ENCODE measurements at places on chromosomes 4 and X. TPM values are rescaled to one million over a fixed set of nuclear protein-coding genes. Genes with fewer than 3 reads are reported as not detected.

GRCh38 chr4:40118861-40119260 is 62.2 kb downstream of the N4BP2 start:
- DNase-seq: no peak

DNA sequence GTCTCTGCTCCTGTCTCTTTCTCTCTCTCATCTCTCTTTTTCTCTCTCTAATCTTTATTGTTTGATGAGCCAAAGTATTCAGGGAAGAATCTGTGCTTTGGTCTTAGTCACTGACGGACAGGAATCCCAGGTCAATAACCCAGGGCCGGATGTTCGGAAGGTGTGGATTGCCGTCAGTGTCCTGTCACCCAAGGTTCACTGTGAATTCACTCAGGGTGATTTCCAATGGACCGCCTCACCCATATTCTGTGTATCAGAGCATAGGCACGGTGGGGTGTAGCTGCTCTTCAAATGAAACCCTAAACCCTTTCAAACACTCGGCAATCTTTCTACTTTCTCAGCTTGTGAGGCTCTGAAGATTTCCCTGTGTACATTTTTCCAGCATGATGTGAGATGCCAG is 144.6 kb upstream of the GPC4 start:
- DNase-seq: no peak

- DNase-seq: no peak
These were observed 260.6 kb downstream of the EVC2 start for GRCh38 chr4:5447755-5448154.

DNA sequence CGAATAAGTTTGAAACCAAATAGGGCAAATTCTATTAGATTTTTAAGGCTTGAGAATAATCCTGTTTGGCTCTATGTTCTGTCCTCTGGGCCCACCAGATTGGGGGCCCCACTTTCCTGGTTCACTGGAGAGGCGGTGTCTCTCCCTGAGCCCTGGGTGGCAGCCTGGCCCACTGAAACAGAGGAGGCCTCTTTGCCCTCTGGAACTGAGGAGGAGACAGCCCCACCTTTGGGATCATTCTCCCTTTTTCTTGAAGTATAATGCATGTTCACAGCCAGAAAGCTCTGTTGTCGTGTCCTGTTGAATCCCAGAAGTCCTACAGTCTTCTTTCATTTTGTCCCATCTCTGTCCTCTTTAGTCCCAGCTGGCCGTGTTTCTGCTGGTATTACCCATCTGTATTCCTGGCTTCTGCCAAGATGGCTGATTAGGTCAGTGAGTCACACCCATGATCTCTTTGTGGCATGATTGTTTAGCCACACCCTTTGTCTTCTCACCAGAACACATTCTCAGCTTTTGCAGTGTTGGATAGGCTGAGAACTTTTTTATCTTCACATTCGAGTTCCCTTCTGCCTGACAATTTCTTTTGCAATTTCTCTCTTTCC is 8.1 kb upstream of the TBC1D25 start:
- no peak for DNase-seq

GRCh38 chr4:38298868-38299713 is 338.9 kb downstream of the PTTG2 start:
- DNase-seq: no peak

GRCh38 chr4:159018062-159018629 is 84.7 kb upstream of the RAPGEF2 start:
- DNase-seq: no peak

DNA sequence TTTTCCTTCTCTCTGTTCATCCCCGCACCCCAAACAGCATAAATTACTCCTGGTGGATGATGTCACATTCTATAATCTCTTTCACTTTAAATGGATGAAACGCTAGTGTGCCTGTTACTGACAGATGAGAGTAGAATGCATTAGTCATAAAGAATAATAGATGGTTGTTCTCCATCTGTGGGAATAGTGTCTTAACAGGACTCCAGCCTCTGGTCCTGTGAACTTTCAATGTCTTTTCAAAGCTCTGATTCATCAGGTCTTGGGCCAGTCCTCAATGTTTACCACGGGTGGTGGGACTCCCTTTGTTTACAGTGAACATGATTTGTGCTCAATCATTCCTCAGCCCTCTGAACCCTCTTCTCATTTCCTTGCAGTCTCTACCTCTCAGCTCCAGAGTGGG is 182.6 kb downstream of the GABRB1 start:
- DNase-seq: no peak

GRCh38 chrX:56368962-56369361 is 136.8 kb downstream of the KLF8 start:
- no peak for DNase-seq

- DNase-seq: no peak
These were observed 811.6 kb upstream of the INTU start for GRCh38 chr4:126821152-126821551.

DNA sequence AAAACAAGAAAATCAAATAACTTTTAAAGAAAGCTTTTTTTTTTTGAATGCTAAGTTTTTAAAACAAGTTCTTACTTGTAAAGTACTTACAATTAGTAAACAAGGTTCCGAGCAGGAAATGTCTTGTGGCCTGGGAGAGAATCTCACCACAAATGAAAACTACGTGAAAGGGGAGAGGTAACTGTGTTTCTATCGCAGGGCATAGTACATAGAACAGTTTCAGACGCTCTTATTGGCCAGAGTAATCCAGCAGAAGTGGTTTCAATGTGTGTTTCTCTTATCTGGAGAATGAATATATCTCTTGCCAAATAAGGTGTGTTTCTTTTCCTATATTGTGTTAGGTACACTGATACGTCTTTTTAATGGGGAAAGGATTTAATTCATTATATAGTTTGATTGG is at the start of gene PLAC8:
PLAC8 (minus strand) TSS at position 154 of the 400 bp plus-strand sequence. CDS start 6,808 bp downstream, outside the sequence.
- DNase-seq: no peak

GRCh38 chr4:77619408-77619807 is 13.8 kb downstream of the CXCL13 start:
- DNase-seq: no peak

- DNase-seq: no peak
These were observed 568.8 kb upstream of the TENM3 start for GRCh38 chr4:181674315-181674875.

DNA sequence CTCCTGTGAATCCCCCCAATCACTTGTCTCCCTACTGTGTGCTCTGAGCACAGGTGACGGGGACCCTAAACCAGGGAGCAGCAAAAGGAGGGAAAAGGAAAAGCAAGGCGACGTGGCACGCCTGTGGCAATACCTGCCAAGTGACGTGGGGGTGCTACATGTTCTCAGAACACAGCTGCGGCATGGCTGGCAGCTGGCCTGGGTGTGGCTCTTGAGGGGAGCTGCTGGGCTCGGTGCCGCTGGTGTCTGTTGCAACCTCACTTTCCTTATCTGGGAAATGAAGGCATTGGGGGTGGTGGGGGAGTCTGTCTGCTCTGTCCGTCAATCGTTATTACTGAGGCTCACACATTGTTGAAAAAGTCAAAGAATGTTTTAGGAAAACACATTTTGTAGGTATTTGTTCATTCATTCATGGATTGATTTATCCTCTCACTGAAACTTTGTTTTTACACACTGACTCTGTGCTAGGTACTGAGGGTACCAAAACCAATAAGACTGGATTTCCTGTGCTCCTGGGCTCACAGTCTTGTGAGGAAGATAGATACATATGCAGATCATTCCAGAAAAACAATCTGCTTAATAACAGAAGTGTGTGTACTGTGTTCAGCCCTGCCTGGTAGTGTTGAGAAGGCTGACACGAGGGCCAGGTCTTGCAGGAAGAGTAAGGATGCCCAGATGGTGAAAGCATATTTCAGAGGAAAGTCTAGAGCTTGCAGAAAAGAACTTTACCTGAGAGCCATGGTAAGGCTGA is 217.6 kb downstream of the PTTG2 start:
- DNase-seq: no peak

GRCh38 chr4:88706574-88706973 is 8.9 kb upstream of the NAP1L5 start:
- DNase-seq: no peak

- DNase-seq: no peak
These were observed 106.0 kb upstream of the PLAC1 start for GRCh38 chrX:134764202-134764785.

GRCh38 chr4:152607178-152607577 is 71.3 kb upstream of the FBXW7 start:
- no peak for DNase-seq

GRCh38 chrX:134144231-134144630 is 92.8 kb upstream of the CCDC160 start:
- no peak for DNase-seq

GRCh38 chrX:21972721-21973120 is 32.2 kb downstream of the SMS start:
- DNase-seq: no peak

SOD3 gene
- polyA plus RNA-seq: 247 TPM

PI4K2B gene
- 8.3 TPM for polyA plus RNA-seq

SPIN3 gene
- 11.2 TPM for polyA plus RNA-seq

TMEM47 gene
- 47.7 TPM for polyA plus RNA-seq

TMEM165 gene
- 64.9 TPM for polyA plus RNA-seq

FRG2 gene
- polyA plus RNA-seq: not detected

YIPF7 gene
- 0.09 TPM for polyA plus RNA-seq

AFF1 gene
- polyA plus RNA-seq: 22.8 TPM

ARL9 gene
- 0.23 TPM for polyA plus RNA-seq

HMGN5 gene
- polyA plus RNA-seq: 14.5 TPM

MSX1 gene
- polyA plus RNA-seq: 15.2 TPM

GASK1B gene
- 26.1 TPM for polyA plus RNA-seq

MAOB gene
- polyA plus RNA-seq: 60.3 TPM

ERAS gene
- 0.10 TPM for polyA plus RNA-seq
